Substantia nigra (tissue), 51 donors: ENCODE measurements at places on chromosomes 6 and 20.

DNA sequence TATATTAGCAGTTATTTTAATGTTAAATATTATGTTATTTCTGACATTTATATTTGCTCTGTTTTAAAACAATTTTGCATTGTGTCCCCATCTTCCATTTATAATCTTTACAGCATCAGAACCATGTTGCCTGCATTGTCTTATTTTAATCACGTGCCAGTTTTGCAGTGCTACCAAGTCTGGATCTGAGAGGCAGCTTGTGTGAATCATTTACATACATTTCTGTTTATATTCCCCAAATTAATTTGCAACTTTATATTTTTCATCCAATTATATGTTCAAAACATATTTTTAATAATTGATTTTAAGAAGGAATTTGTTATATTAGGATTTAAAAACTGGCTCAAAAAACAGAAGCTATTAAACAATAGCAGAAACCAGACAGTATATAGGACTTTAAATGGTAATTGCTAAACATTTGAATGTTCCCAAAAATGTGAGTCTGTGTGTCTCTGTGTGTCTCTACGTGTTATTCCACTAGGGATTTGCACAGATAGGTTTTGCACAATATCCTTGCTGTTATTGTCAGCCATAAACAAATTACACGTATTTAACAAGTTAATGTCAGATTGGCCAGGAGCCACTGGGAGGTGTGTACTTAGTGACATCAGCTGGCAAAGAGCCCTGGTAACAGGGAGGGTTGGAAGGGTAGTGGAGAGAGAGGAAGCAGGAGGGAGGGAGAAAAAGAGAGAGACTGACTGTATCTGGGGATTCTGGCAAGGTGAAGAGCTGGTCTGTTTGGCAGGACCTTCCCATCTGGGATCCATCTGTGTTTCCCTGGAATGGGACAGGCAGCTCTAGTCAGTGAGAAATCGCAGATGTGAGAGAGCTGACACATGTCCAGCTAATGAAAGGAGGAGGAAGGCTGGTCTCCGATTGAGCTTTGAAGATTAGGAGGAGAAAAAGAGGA, 72.1 kb downstream of the CBFA2T2 start:
- peak; percentile 51 for DNase-seq

DNA sequence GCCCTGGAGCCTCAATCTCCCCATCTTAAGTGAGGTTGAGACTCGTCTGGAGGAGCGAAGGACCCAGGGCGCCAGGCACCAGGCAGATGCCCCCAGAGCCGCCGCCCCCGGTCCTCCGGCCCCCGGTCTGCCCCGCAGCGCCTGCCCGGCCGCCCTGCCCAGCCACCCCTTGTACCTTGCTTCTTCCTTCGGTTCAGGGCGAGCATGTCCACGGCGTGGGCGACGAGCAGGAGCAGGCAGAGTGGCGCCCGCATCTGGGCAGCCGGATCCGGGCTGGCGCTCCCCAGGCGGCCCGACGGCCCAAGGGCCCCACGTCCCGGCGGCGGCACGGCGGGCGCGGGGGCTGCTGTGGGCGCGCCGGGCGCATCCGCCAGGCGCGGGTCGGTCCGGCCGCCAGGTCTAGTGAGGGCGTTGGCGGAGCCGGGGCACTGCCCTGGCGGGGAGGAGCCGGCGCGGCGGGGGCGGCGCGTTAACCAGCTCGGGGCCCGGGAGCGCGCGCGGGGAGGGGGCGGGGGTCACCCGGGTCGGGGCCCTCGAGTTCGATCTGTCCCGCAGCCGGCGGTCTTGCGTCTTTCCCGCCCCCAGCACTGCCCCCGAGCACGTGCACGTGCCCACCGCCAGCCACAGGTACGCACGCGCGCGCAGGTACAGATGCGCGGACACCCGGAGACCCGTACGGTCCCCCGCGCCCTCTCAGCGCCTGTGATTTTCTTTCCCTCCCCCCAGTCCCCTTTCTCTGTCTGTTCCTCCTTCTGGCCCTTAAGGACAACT, at the start of gene RSPO4:
TSS of gene RSPO4 (minus strand) at position 401 of the 771 bp plus-strand sequence. CDS start at position 254, 147 bp downstream.
- no peak for DNase-seq

DNA sequence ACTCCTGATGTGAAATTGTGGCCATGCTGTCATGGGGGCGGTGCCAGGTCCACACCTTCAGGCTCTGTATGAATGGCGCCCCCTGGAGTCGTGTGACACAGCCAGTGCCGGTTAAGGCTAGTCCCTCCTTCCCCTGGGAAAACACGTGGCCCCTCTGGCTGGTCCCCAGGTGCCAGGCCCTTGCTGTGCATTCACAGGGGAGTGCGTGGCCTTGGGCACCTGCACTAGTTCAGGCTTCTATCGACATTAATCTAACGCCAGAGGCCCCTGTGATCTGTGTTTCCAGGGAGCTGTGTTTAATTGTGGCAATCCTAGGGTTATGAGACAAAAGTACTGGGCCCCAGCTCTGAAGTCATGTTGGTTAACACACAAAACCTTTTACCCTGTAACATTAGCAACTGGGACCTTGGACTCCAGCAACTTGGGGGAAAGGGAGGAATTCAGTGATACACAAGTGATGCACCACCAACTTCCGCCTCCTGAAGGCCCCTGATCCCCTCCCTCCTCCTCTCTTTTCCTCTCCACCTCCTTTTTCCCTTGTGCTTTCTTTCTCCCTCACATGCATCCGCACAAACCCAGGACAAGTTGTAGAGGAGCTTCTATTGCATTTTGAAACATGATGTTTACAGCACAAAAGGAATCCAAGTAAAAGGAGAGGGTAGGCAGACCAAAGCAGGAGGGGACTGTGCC, 74.0 kb downstream of the SSR1 start:
- peak; percentile 68 for DNase-seq

GRCh38 chr6:82957171-82957867, 108.3 kb downstream of the UBE3D start:
- DNase-seq = no peak
